Natural killer cell (primary cell): ENCODE measurements at places on chromosomes 5 and 9.

DNA sequence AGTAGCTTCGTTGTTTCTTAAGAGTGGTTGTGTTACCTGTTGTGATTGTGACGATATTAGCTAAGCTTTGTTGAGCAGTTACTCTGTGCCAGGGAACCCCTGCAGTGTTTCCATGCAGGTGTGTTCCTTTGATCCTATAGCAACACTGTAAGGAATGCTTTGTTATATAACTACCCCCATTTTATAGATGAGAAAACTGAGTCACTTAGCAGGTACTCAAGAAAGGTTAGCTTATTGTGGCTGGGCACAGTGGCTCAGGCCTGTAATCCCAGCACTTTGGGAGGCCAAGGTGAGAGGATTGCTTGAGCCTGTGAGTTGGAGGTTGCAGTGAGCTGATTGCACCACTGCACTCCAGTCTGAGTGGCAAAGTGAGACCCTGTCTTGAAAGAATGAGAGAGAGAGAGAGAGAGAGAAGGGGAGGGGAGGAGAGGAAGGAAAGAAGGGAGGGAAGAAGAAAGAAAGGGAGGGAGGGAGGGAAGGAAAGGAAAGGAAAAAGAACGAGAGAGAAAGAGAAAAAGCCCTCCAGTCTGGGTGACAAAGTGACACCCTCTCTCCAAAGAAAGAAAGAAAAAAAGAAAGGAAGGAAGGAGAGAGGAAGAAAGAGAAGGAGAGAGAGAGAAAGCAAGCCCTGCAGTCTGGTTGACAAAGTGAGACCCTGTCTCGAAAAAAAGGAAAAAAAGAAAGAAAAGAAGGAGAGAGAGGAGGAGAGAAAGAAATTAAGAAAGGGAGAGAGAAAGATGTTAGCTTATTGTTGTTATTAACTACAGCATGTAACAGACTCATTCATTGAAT lies 85.6 kb upstream of the RARS1 start:
- no peaks in the 10 kb centered on the region for H3K4me1 ChIP-seq
- H3K36me3 ChIP-seq: no peaks in the 10 kb centered on the region
- H3K4me3 ChIP-seq: no peak overlapping the region
- H3K27ac ChIP-seq: no peak overlapping the region
- DNase-seq: no peak

- H3K4me1 ChIP-seq: no peaks in the 10 kb centered on the region
- no peaks in the 10 kb centered on the region for H3K36me3 ChIP-seq
- H3K27ac ChIP-seq: no peak overlapping the region
- DNase-seq: peak; percentile 55
Observed at GRCh38 chr9:114538241-114538640, 33.0 kb upstream of the WHRN start.

GRCh38 chr5:4627131-4627530 lies 513.0 kb upstream of the ADAMTS16 start:
- no peak overlapping the region for H3K27ac ChIP-seq
- H3K27me3 ChIP-seq: no peaks in the 10 kb centered on the region
- H3K36me3 ChIP-seq: no peaks in the 10 kb centered on the region
- no peak for DNase-seq

- peak overlapping the region; percentile 35 for H3K4me3 ChIP-seq
- no peaks in the 10 kb centered on the region for H3K36me3 ChIP-seq
- no peak overlapping the region for H3K27ac ChIP-seq
- peaks cover 28% of the 10 kb centered on the region for H3K4me1 ChIP-seq
Observed at GRCh38 chr9:127608104-127608966, 3.7 kb upstream of the STXBP1 start.

DNA sequence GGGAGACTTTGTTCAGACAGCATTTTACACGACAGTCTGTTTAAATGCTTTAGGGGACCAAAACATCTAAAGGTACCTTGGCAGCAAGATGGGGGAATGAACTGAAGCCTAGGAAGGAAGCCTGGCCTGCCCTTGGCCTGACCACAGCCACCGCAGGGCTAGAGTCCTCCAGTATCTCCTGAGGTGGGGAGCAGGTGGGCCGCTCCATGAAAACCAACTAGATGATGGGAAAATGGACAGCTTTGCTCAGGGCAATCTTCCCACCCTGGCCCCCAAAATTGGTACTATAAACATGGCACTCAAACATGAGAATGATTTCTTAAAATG lies 153.3 kb downstream of the AUH start:
- H3K27me3 ChIP-seq: no peaks in the 10 kb centered on the region
- H3K36me3 ChIP-seq: no peaks in the 10 kb centered on the region
- H3K27ac ChIP-seq: peak overlapping the region; percentile 56
- DNase-seq: no peak
- peaks cover 30% of the 10 kb centered on the region for H3K4me1 ChIP-seq

DNA sequence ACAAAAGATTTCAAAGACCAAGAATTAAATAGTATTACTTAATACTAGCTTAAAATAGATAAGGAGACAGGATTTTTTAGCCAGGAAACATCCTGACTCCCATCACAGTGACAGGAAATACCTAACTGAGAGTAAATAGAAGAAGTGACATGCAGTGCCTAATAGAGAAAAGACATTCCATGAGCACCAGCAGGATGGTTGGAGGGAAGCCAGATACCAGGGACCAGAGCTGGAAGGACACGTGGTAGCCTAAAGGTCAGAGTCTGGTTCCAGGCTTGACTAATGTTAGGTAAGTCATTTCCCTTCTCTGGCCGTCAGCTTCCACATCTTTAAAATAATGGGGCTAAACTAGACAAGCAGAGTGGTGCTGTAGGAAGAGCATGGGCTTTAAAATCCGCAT lies 41.6 kb downstream of the CDK5RAP2 start:
- DNase-seq: no peak
- no peak overlapping the region for H3K4me3 ChIP-seq
- no peaks in the 10 kb centered on the region for H3K27me3 ChIP-seq
- H3K4me1 ChIP-seq: no peaks in the 10 kb centered on the region

DNA sequence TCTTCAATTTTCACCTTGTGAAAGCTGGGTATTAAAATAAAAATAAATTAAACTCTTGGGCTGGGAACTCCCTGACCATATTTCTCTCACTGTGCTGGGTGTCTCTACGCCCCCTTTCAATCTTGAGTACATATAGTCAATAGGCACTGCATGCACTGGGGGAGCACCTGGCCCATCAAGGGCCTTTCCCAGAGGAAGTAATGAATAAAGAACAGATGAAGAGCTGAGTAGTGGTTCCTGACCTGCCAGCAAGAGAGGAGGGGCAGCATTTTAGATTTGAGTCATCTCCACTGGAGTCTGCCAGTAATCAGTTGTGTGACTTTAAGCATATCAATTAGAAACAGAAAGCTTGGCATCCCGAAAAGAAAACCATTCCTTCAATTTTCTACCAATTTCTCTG lies 6.2 kb downstream of the MAPKAP1 start:
- DNase-seq: no peak
- no peaks in the 10 kb centered on the region for H3K27me3 ChIP-seq

DNA sequence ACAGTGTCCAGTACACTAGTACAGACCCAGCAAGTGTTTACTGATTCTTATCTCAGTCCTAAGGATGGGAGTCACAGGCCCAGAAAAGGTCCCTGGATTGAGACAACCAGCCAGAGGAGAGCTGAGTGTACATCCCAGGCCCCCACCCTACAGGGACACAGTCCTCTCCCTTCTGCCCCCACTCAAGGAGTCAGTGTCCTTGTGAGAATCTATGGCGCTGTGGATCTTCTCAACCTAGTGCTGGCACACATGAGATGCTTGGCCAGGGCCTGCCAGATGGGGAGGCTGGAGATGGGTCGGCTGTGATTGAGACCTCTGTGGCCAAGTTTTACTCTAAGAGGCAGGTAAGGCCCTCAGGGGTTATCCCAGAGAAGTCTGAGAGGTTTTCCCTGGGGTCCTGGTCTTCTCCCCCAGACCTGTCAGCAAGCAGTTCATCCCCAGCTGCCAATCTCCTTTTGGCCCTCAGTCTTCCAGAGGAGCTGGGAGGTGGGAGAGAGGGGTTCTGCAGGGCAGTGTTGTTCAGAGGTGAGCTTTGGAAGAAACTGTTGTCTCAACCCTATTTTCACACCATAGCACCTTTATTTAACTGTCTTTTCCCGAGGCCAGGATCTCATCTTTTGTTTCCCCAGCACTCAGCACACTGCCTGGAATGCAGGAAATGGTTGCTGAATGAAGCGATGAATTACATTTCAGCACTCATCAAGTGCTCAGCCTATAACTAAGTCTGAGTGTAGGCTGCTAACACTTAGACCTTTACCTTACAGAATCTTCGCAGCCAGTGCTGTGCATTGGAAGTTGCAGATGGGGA lies 3.2 kb upstream of the NSD1 start:
- DNase-seq: peak; percentile 10
- H3K27ac ChIP-seq: no peak overlapping the region
- no peak overlapping the region for H3K4me3 ChIP-seq
- H3K4me1 ChIP-seq: peaks cover 20% of the 10 kb centered on the region
- peaks cover 4% of the 10 kb centered on the region for H3K36me3 ChIP-seq

DNA sequence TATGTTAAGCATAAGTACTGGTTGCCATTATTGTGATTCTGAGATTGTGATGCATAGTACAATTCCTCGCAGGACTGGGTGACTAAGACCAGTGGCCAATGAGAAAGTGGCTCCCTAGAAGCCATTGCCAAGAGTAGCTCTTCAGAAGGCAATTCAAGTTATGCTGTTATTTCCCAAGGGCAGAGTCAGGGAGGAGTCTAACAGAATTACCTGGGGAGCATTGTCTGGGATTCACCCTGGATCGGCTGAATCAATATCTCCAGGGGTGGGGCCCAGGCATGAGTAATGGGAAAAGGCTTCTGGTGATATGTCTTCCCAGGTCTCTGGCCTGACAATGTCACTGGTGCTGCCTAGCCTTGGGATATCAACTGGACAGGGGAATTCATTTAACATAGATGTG lies 10.9 kb upstream of the ARHGEF28 start:
- H3K4me3 ChIP-seq: no peak overlapping the region
- no peaks in the 10 kb centered on the region for H3K27me3 ChIP-seq
- H3K36me3 ChIP-seq: no peaks in the 10 kb centered on the region
- H3K4me1 ChIP-seq: no peaks in the 10 kb centered on the region
- DNase-seq: no peak

GRCh38 chr5:11222169-11222568 lies 461.1 kb upstream of the DAP start:
- H3K4me1 ChIP-seq: peaks cover 7% of the 10 kb centered on the region
- H3K27me3 ChIP-seq: no peaks in the 10 kb centered on the region
- H3K36me3 ChIP-seq: no peaks in the 10 kb centered on the region
- no peak overlapping the region for H3K27ac ChIP-seq
- no peak overlapping the region for H3K4me3 ChIP-seq
- DNase-seq: peak; percentile 5
